ENCODE measurements at places on chromosomes 3 and 15.

GRCh38 chr3:15633159-15633558 is 31.6 kb downstream of the BTD start:
- no peak for DNase-seq

DNA sequence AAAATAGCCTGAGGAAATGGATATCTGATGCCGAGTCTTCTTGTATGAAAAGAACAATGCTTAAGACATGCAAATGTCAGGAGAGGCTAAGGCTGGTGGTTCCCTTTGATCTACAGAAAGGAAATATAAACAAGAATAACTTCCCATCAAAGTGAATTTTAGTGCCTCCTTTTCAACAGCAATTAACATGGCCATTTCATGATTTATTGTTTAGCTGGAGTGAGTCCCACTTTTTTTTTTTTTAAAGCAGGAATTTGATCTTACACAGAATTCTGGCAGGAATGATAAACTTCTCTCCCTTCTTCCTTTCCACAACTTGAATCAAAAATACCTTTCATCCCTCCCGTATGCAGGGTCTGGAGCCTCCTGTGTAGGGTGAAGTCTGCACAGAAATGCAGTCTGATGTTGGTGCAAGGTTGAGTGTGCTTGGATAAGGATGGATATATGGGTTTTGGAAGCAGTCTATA is 287.0 kb downstream of the MEX3B start:
- no peak for DNase-seq

- no peak for DNase-seq
Measured at GRCh38 chr15:92451225-92451825, 57.6 kb downstream of the ST8SIA2 start.

DNA sequence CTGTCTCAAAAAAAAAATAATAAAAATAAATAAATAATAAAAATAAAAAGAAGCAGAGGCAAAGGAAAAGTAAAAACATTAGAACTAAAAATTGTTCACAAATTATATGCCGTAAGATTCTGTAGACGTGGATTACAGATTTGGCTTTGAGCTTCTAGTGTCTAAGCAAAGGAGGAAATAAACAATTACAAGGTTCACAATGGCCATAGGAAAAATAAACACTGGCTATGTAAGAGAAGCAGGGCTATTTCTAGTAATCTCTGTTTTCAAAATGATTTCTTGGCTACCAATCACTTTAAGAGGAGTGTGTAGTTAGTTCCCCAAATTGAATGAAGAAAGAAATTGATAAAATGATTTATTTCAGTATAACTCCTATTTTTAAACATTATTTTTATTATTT is 54.5 kb downstream of the TMEM41A start:
- DNase-seq, result no peak

DNA sequence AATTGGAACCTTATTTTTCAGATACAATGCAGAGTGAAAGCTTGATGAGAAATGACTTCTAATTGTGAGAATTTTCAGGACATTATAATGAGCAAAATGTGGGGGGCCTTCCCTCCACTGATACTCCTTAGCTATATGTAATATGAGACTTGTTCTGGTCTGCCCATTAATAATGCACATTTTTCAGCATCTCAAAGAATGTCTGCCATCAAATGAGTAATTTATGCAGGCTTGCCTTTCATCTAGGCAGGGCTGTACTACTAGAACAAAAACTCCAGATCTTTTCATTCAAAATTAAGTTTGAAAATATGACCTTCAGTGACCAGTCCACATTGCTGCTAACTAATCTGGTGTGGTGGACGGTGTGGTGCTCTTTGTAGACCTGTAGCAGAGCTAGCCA is 127.4 kb downstream of the LRTM1 start:
- DNase-seq, result no peak

DNA sequence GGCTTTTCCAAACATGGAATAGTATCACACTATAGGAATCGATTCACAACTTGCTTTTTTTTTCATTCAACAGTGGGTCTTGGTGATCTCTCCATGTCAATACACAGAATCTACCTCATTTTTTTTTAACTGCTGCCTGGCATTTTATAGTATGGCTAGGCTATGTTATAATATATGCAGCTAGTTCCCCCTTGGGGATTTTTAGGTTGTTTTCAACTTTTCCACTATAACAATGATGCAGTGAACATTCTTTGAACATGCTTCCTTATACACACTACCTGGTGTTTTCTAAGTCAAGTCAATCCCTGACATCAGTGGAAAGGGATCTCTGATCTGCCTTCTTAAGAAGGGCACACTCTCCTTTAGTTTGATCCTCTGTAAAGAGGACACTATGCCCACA is 46.5 kb upstream of the PLXND1 start:
- DNase-seq, result no peak

- DNase-seq, result no peak
Measured at GRCh38 chr3:4011166-4011565, 211.9 kb downstream of the LRRN1 start.

DNA sequence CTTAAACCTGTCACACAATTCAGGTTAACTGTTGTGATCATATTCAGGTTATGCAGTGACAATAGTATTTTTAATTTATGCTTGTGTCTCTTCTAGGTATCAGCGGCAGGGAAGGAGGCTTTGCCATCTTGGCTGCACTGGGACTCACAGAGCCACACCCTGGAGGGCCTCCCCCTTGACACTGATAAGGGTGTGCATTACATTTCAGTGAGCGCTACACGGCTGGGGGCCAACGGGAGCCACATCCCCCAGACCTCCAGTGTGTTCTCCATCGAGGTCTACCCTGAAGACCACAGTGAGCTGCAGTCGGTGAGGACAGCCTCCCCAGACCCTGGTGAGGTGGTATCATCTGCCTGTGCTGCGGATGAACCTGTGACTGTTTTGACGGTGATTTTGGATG is 23.6 kb upstream of the BSN start:
- no peak for DNase-seq

- no peak for DNase-seq
Measured at GRCh38 chr3:66414846-66415245, 86.0 kb downstream of the LRIG1 start.

DNA sequence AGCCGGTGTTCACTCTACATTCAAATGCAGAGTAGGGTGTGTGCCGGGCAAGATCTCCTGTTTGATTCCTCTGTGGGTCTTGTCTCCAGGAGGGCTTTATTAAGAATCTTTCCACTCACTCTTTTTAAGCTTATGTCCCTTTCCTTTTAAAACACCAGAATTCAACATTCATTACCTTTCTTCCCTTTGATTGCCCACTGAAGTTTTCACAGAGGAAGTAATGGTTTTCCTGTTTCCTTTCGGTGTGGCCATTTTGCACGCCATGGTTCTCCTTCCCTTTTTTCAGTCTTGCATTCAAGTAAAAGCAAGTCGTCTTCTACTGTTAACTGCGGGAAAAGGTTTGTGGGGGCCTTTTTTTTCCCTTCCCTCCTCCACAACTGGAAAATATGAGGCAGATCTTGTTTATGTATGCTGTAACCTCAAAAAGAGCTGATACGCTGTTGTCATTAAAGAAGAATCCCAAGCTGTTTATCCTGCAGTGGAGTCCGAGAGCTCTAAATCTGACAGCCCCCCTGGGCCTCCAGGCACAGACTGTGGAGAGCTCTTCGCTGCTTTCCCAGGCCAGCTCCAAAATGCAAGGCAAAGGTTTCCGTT is 40.5 kb downstream of the FILIP1L start:
- DNase-seq, result peak; percentile 15

DNA sequence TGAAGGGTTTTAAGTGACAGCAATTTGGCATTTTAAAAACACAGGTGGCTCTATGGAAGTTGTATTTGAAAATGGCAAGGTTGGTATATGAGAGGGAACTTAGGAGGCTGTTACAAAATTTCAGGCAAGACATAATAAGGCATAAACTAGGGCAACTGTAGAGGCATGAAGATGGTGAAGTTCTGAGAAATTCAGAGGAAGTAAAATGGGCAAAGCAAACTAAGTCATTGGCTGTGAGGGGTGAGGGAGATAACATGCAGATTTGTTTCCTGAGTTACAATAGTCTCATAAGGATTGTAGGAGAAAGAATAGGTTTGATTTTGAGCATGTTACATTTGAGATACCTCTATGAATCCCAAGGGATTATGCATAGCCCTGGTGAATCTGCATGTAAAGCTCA is 302.9 kb upstream of the ARHGEF26 start:
- no peak for DNase-seq

GRCh38 chr3:159458010-159458409 is 530.6 kb upstream of the IL12A start:
- DNase-seq, result no peak
